ENCODE measurements at places on chromosomes 2 and 18. TPM values are rescaled to one million over a fixed set of nuclear protein-coding genes. Genes with fewer than 3 reads are reported as not detected.

DNA sequence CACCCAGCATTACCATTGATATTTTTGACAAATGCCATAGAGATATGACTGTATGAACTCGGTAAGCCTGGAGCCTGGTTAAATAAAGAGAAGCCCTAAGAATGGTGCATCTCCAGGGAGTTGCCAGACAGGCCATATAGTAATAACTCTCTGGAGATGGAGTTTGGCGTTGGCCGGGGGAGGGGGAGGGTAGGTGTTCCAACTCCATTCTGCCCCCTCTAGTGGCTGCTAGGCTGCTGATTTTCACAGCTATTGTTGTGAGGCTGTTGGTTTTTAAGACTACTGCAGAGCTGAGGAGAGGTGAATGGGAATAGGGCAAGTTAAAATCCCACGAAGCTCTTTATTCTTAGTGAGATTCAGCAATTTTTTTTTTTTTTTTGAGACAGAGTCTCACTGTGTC lies 99.9 kb downstream of the GALNT14 start:
- DNase-seq, result no peak

GRCh38 chr2:168874368-168875054 lies 15.7 kb downstream of the SPC25 start:
- no peak for DNase-seq

- peak; percentile 38 for DNase-seq
Measured at GRCh38 chr18:62131301-62131909, 55.5 kb downstream of the PIGN start.

BARD1 gene
- 21.1 TPM for total RNA-seq

SERPINB13 gene
- total RNA-seq, result 5.9 TPM

DNA sequence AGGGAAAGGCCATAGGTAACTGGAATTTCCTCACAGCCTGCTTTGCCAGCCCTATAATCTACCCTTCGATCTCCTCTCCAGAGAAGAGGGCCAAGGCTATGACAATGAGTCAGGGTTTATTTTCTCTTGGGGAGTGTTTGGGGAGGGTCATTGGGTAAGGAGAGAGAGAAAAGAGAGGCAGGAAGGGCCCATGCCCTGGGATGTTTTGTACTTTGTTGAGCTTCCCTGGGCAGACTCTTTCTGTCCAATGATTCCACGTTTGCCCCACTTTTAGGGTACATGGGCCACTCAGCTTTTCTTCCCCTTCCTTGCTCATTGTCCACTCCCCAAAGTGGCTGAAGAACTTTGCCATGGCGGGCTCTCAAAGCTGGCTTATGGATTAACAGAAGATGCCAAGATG lies 224.2 kb downstream of the ALK start:
- no peak for DNase-seq

DNA sequence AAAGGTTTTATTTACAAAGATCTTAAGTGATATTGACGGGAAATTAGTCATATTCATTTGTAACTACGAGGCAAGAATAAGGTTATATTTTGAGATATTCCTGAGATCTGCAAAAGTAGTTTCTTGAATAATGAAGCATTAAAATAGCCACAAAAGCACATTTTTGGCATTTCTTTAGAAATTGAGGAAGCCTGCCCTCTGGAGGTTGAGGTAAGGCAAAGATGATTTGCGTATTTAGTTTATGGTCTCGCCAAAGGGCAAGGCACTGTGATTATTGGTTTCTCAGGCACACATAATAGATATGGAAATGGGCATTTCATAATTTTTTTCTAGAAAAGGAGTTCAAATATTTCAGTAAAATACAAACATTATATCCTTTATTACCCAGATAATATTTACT lies 143.7 kb upstream of the RPRM start:
- DNase-seq, result no peak

GRCh38 chr2:72414137-72414760 lies 266.6 kb upstream of the CYP26B1 start:
- no peak for DNase-seq

TMEM182 gene
- total RNA-seq, result 2.9 TPM

GRCh38 chr2:234839285-234839684 lies 112.5 kb upstream of the SH3BP4 start:
- no peak for DNase-seq

PKDCC gene
- not detected for total RNA-seq

GRCh38 chr2:105936954-105937353 lies 192.2 kb downstream of the NCK2 start:
- peak; percentile 33 for DNase-seq

All from foreskin keratinocyte (primary cell).